ENCODE measurements at places on chromosomes 11 and 22.
A peak's percentile ranks its signal among the peaks of the same experiment; 100 is the strongest.

- no peak for DNase-seq
Observed at GRCh38 chr11:86673872-86674750, 1.7 kb upstream of the ME3 start.

DNA sequence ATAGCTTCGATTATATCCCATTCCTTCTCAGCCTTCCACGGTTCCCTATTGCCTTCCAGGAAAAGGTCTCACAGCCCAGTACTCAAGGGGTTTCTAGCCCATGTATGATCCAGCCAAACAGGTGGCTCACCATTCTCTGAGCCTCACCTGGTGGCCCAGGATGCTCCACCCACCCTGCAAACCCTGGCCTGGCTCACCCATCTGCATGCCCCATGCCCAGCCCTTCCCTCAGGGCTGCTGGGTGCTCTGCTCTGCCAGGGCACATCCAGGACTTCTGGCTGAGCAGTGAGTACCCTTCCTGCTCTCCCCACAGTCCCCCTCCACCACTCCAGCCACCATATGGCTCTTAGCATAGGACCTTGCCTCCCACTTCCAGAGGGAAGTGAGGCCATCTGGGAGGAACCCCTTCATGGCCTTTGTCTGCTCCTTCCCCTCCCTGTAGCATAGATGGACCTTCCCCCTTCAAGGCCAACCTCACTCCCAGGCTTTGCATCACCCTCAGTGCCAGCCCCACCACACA is 5.8 kb upstream of the RCOR2 start:
- no peak for DNase-seq

GRCh38 chr22:28112548-28113043 is 193.5 kb upstream of the PITPNB start:
- peak; percentile 11 for DNase-seq

GRCh38 chr11:67500831-67501715 is 4.1 kb downstream of the PITPNM1 start:
- no peak for DNase-seq

DNA sequence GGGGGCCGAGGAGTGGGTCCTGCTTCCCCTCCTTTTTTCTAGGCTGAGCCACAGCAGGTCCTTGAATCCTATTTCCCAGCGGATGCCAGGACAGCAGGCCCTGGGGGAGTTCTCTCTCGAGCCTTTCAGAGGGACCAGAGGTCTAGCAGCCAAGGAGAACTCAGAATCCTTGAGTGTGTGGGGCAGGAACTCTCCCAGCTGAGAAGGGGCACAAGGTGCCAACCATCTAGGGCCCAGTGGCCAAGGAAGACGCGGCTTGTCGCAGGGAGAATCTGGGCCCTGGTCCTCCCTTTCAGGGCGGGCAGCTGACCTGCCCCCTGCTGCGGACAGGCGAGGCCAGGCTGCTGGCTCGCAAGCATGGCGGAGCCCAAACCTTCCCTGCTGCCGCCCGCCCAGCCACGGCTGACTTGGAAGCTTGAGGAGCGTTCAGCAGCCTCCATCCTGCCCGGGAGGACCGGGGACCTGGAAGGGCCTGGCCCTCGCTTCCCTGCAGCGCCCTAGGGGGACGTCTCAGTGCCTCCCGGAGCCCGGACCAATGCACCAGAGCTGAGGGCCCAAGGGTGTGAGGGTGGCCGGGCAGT is 972 bp upstream of the TSSC4 start:
- DNase-seq = peak; percentile 30

DNA sequence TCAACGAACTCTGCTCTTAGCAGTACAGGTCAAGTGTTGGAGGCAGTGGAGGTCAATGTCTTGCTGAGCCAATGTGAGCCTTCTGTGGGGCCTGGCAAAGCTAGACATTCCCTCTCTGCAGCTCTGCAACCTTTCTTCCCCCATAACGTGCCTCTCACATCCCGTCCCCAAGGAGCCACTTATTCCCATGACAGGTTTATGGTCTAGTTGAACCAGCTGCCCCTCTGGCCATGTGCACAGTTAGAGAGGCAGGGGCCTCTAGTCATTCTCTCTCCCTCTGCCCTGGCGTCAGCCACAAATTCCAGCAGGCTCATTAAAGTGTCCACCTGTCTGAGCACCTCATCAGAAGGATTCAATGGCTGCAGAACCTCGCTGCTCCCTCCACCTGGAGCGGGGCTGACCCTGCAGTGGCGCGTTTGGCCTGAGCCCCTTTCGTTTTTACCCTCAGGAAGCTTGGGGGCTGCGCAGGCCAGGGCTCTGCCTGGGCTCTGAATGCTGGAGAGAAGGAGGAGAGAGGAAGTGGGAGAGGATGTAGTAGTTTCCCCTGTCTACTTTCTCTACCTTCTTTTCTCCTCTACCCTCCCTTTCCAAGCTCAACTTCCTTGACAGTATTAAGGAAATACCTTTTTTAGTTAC is 302.1 kb upstream of the B3GAT1 start:
- DNase-seq = no peak

- no peak for DNase-seq
Observed at GRCh38 chr11:110948112-110948511, 235.9 kb upstream of the ARHGAP20 start.
